ENCODE measurements at places on chromosomes 2 and 18.

DNA sequence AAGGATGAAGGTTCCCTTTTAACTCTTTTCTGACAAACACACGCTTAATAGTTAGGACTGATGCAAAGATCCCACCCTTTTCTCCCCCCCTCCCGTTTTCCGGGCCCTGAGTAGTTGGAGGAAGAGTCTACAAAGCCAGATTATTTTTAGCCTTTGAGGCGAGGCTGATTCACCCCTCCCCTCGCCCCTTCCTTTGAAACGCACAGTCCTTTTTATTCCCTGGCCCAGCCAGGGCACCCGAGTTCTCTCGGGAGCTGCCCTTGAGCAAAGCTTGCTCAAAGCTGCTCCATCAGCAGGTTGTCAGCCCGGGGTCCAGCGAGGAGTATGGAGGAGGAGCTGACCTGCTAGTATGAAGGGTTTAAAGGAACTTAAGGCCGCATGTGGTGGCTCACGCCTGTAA, 47.1 kb upstream of the SPRED2 start:
- no peak for DNase-seq

- no peak for DNase-seq
Measured at GRCh38 chr2:29097569-29097968, 17.6 kb upstream of the CLIP4 start.

DNA sequence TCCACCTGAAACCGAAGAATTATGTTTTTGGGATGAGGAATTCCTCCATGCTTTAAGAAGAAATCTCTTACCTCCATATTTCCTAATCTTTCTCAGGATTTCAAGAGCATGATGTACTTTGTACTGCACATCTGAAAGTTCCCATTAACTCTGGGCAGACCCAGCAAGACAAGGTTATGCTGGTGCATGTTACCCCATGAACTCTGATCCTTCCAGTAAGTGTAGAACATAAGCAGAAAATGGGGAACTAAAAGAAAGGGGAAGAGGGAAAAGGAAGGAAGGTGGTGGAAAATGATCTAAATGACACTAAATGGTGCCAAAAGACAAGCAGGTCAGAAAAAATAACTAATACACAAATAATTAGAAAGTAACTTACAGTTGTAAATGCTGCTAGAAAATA, 50.7 kb downstream of the STRN start:
- no peak for DNase-seq

GRCh38 chr2:189249171-189249570, 69.6 kb upstream of the COL5A2 start:
- DNase-seq, result no peak

DNA sequence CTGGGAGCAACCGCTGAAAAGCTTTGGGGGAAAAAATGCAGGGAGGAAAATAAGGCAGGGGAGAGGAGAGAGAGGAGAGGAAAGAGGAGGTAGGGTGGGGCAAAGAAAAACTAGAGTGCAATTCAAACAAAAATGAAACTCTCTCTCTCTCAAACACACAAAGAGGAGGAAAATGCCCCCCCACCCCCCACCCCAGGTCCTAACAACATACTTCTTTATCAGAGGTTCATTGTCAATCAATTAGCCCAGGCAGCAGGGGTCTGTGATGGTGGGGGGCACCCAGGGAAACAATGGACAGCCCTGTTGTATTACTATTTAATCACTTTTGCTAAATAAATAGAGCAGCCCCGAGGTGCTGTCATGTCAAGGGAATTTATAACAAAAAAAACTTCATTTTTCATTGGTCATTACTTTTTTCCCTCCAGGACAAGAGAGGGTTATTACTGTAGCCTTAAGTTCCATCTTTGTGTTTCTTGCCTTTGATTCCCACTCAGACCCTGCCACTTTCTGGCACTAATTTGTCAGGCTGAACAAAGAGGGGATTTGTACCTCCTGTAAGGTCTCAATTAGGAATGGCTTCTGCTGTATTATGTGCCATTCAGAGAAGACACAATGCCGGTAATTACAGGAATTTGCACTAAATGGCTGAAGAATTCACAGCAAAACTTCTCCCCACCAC, 55.0 kb downstream of the PLEKHM3 start:
- no peak for DNase-seq

DNA sequence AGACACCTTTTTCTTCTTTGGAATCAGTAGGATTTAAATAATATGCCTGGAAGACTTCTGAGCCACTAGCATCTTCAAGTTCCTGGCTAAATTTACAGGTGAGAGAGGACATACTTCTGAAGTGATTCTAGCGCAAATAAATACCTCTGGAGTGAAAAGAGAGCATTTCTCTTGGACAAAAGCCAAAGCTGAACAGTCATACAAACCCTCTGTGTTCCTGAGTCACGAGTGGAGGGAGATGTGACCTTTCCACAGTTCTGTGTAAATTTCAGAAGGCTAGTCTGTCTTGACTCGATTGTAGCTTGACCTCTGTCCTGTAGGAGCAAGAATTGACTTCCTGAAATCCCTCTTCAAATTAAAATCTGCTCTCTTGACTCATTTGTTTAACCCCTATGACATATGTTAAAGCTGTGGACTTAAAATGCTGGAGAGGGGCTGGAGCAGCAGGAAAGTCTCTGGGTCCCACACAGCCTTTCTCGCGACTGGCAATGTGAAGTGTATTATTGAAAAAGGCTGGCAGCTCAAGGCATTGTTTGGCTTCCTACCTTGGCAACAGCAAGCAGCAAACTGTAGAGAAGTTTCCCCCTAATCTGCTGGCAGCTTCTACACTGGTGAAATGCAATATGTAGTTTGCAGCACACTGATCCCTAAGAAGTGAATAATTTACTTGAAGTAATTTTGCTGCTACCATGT, 79.6 kb upstream of the GCFC2 start:
- DNase-seq, result peak; percentile 33

DNA sequence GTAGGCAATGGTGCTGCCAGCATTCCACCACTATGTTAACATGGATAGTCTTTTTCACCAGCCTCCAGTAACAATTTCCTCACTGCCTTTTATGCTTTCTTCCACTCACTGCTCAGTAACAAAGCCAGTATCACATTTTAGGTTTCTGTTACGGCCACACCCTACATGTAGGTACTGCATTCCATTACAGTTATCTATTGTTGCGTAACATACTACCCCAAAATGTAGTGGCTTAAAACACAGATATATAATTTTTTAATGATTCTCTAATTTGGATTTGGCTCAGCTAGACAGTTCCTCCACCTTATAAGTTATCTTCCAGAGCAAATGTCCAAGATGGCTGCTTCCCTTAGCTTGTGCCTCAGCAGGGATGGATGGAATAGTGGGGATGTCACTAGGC, 498.7 kb upstream of the ACVR2A start:
- no peak for DNase-seq

GRCh38 chr2:160940699-160941098, 219.5 kb upstream of the TANK start:
- no peak for DNase-seq

DNA sequence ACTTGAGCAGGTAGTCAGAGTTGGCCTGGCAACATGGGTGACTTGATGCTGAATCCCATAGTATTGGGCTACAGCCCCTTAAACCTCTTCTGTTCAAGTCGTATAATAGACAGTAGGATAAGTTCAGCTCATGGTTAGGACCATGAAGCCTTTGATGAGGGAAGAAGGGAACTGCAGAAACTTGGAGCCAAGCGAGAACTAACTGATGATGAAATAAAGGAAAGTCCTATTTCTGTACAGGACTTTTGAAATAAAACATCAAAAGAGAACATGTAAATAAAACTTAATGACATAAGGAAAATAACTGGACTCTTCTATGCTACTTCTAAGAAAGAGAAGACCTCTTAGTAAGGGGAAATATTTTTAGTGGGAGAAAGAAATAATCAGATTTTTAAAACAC, 51.2 kb upstream of the UGP2 start:
- no peak for DNase-seq

- DNase-seq, result no peak
Measured at GRCh38 chr2:106307860-106308259, 113.8 kb upstream of the UXS1 start.

DNA sequence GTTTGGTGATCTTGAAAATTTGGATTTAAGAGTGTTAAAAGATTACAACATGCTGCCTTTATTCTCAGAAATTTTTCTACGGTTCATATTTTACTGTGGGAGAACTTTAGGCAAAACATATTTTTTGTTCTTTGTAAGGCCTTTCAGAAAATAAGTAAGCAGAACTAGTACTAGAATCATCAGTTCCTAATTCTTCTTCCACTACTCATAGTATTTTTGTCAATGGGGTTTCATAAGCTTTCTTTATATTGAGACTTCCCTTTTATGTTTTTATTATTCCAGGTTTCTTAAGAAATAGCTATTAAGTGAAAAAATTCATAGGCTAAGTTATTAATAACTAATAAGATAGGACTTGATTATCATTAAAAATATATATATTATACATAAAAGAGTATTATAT, 12.4 kb downstream of the UGGT1 start:
- DNase-seq, result no peak

DNA sequence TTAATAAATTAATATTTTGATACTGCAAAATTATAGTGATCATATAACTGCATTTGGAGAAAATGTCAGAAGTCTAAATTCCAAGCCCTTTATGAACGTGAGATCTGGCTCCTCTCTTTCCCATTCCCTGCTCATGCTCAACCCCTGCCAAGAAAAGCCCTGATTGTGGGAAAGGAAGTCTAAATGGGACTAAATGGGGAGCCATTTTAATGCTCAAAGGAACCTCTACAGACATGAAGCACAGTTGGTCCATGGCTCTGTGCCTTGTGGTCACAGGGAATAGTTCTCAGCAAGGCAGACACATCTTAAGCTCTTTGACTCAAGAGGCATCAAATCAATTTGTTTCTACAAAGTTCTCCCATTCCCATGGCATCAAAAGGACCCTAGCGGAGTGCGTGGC, 29.3 kb upstream of the INSIG2 start:
- DNase-seq, result no peak

DNA sequence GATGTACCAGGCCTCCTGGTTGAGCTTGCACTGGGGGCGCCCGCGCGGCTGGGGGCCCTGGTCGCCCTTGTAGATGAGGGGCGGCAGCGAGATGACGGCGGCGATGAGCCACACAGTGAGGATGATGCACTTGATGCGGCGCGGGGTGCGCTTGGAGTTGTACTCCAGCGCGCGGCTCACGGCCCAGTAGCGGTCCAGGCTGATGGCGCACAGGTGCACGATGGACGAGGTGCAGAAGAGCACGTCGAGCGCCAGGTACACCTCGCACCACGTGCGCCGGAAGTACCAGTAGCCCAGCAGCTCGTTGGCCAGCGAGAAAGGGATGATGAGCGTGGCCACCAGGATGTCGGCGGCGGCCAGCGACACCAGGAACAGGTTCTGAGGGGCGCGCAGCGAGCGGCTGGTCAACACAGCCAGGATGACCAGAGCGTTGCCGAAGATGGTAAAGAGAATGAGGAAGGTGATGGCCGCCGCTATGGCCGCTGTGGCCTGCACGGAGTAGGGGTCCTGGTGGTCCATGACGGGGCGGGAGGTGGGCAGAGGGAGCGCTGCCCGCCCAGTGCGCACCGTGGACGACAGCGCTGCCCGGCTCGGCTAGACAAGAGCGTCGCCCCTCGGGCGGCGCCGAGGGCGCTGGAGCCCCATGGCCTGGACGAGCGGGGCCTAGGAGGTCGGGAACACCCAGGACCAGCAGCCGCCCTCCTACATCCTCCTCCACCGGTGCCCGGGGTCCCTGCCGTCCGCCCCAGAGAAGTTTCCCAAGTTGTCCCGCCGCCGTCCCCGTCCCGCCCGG, 544 bp downstream of the ADRA2B start:
- DNase-seq, result no peak

DNA sequence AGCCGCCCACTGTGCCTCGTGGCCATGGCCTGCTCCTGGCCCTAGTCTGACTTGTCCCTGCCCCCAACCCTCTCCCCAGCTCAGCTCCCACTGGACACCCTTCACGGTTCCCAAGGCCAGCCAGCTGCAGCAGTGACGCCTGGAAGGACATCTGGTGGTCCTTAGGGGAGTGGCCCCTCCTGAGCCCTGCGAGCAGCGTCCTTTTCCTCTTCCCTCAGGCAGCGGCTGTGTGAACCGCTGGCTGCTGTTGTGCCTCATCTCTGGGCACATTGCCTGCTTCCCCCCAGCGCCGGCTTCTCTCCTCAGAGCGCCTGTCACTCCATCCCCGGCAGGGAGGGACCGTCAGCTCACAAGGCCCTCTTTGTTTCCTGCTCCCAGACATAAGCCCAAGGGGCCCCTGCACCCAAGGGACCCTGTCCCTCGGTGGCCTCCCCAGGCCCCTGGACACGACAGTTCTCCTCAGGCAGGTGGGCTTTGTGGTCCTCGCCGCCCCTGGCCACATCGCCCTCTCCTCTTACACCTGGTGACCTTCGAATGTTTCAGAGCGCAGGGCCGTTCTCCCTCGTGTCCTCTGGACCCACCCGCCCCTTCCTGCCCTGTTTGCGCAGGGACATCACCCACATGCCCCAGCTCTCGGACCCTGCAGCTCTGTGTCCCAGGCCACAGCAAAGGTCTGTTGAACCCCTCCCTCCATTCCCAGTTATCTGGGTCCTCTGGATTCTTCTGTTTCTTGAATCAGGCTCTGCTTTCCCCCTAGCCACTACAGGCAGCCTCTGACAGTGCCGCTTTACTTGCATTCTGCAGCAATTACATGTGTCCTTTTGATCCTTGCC, 35.8 kb downstream of the ANO7 start:
- DNase-seq, result no peak

DNA sequence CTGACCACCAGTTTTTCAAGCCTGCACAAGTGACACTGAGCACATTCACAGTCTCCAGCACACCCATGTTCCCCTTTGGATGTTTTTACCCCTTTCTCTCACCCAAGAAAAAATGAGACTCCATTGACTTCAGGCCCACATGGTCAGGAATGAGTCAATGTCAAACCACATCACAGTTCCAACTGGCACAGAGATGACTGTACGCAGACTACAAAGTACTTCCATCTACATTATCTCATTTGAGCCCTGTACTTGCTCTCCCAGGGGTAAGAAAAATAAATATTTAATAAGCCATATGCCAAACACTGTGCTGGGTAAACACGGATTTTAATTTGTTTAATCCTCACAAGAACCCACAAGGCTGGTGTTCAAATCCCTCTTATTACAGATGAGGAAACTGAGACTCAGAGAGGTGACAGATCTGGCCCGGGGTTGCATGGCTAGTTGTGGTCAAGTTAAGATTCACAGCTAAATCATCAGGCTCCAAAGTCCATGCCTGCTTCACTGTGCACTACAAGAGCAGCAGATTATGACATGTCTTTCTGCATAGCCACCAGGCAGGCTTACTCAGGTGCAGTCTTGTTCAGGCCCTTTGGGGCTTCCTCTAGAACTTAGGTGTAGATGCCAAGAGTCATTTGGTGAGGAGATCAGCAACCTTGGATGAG, 106.1 kb downstream of the TXNL1 start:
- no peak for DNase-seq

- DNase-seq, result no peak
Measured at GRCh38 chr2:100142393-100142792, at the start of gene AFF3. AFF3 (minus strand) TSS chr2:100142590; CDS start chr2:100104454, 38,136 bp downstream.

GRCh38 chr2:28621172-28622100, 125.6 kb downstream of the PLB1 start:
- DNase-seq, result peak; percentile 62

- peak; percentile 92 for DNase-seq
Measured at GRCh38 chr2:207133820-207134519, 31.8 kb downstream of the KLF7 start.

DNA sequence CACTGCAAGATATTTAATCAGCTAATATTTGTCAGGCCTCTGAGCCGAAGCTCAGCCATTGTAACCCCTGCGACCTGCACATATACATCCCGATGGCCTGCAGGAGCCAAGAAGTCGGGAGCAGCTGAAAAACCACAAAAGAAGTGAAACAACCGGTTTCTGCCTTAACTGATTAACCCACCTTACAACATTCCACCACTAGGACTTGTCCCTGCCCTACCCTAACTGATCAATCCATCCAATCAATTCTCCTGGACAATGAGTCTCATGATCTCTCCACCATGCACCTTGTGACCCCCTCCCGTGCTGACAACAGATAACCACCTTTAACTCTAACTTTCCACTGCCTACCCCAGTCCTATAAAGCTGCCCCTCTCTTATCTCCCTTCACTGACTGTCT, 945.4 kb upstream of the GYPC start:
- no peak for DNase-seq

All from DMS79 (cell line).